ENCODE measurements at places on chromosomes 13 and 19.

GRCh38 chr19:3157096-3157845 lies 21.3 kb upstream of the S1PR4 start:
- no peak for DNase-seq

DNA sequence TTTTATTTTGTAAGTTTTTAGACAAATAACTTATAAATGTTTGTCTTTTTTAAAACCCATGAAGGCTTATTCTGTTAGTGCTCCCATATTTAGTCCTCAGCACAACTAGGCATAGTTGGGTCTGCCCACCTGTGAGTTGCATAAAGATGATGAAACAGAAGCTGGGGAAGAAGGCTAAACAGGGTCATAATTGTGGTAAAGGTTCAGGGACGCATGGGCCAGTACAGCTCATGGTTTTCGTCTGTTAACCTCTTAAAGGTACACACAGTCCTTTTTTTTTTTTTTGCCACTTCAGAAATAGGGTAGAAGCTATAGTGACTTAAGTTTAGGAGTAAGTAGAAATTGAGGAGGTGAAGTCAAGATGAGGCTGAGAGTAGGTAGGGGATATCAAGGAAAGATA lies 58.3 kb downstream of the TM9SF2 start:
- no peak for DNase-seq

GRCh38 chr19:20385061-20385460 lies 180.5 kb downstream of the ZNF737 start:
- DNase-seq: no peak

DNA sequence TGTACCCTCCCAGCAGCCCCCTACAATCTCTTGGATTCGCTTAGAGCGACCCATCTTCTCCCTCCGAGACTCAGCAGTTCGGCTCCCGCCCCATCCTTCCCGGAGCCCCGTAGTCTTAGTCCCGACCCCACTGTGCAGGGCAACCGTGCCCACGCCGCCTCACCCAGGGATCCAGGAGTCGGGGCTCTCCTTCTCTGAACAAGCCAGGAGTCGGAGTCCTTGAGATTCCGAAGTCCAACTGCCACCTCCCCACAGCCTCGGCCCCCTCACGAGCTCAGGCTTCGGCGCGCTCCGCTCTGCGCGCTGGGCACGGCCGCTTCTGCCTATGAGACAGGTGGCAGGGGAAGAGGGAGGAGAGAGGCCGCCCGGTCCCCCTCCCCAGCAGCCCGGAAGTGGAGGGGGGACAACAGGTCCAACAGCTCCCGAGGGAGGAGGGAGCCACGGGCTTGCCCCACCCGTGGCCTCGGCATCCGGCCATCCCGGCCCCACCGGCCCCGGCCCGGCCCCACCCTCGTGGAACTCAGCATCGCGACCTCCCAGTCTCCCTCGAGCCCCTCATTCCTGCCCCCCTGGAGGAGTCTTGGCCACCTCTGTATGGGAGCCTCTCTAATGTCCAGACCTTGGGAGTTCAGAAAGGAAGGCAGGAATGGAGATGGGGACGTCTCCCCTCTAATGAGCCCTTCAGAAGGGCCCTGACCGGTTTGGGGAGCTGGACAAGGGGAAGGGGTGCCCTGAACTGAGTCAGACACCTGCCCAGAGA lies at the start of gene PHLDB3:
Gene PHLDB3 (minus strand): TSS at position 321 of the 760 bp plus-strand sequence. CDS start 628 bp downstream, outside the sequence.
- DNase-seq: peak; percentile 68

DNA sequence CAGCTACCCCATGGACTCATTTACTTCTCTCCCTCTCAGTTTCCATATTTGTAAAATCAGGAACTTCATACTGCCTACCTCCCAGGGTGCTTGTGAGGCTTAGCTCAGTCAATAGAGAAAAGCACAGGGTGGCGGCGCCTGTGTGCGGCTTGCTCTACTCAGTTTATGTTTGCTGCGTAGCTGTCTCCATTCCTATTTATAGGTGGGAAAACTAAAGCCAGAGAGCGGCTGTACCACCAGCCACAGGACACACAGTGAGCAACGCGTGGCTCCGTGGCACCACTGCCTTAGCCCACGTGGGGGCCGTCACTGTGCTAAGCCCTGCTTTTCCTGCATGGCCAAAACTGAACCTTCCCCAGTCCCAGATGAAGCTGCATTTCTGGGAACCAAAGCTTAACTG lies 292.4 kb downstream of the TEX29 start:
- DNase-seq: no peak

DNA sequence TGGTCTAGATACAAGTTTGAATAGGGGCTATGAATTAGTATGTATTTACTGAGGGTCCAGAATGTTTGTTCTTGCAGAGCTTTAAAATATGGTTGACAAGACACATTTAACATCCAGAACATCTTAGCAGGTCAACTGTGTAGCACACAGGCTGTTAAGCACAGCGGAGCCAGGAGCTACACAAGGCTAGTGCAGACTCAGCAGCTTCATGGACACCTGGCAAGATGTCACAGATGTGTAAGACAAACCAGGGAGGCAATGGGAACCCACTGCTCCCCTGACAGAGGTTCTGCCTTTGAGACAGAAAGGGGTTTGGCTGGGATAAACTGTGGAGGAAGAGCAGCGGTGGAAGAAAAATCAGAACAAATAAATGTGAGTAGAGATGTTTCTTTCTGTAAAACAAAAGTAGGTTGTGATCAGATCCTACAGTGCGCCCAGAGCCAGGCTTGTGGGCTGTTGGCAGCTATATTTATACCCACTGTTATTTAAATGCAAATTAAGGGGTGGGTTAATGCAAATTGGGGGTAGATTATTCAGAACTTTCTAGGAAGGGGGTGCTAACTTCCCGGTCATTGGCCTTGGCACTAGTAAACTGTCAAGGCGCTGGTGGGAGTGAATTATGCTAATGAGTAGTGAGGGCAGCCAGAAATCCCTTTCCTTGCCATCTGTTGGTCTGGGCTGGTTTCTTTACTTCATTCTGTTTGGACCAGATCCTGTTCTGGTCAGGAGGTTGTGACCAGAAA lies 33.0 kb downstream of the MIPEP start:
- no peak for DNase-seq

DNA sequence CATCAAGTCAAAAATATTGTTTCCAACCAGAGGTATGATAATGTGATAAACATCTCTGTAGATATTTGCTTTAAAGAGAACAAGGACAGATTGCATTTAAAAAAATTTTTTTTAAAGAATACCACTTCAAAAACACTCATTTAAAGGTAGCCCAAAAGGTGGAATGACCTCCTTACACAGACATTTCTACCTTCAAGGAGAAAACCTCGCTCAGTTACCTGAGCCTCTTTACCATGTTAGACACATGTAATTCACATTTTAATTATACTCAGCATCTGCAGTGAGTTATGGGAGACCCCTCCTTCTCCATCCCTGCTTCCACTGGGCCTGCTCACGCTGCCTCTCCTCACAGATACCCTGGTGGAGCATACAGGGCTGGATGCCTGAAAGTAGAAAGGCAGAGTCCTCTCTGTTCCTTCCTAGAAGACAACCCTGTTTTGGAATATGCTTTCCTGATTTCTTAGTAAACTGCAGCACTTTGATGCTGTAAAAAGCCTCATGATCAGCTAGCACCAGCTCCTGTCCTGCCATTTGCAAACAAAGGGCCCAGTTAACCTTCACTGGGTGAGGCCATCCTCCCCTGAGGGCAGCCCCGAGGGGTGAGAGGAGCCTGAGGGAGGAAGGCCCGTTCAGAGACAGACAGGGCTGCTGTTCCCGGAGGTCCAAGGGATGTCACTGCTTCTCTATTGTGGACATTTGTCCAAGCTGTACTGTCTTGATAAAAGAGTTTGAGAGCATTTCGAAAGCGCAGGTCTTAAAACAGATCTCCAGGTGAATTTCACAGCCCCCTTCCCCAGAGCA lies 117.8 kb downstream of the IRS2 start:
- no peak for DNase-seq

DNA sequence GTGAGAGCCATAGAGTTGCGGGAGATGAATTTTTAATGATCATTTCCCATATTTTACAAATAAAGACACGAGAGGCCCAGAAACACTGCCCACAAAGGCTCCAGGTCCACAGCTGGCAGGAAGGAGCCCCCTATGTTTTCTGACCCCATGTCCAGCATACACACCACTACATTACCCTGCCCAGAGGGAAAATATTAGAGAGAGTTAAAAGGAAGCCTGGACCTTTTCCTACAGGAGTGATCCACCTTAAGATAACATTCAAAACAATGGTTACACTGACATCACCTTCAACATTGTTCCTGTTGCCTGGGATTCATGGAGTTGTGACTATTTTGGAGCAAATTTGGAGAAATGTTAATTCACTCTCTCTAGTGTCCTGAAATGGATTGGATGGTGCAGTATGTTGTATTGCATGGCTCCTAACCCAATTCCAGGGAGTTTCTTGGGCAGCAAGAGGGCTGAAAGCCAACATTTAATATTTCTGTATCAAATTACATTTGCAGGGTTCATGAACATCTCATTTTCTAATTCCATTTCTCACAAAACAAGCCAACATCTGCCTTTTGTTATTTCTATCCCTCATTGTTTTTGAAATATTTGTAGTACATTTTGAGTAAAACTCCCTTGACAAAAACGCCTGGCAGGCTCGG lies 172.5 kb downstream of the DLEU7 start:
- no peak for DNase-seq

DNA sequence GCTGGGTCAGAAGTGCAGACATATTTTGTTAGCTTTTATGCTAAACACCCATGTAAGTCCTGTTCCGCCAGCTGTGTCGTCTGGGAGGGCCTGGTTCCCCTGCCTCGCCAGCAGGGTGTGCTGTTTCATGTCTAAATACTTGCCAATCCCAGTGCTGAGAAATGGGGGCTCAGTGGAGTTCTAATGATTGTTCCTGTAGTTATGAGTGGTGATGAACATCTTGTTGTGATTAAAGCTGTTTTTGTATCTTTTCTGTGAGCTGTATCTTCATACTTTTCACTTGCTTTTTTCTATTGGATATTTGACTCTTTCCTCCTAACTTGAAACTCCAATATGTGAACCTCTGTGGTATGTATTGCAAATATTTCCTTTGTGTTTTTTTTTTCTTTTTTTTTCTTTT lies 32.7 kb downstream of the KDM4B start:
- DNase-seq: no peak

DNA sequence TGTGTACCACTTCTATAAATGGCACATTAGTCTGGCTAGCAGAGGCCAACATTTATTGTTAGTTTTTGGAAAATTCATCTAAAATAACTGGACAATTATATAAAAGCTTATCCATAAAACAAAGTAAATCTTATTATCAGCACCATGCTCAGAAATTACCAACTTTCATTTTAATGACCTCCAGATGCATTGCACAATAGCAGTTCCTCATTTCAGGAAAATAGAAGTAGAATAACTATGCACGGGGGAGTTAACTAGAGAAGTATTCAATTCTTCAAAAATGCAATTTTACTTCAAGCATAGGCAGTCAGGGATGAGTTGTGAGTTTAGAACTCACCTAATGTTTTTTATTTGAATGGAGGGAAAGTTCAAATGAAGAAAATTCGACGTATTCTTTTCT lies 1023.5 kb downstream of the PCDH17 start:
- no peak for DNase-seq

- DNase-seq: no peak
Observed at GRCh38 chr13:39956036-39956435, 300.6 kb downstream of the COG6 start.

- no peak for DNase-seq
Observed at GRCh38 chr19:46189971-46190888, 39.3 kb upstream of the IGFL1 start.

DNA sequence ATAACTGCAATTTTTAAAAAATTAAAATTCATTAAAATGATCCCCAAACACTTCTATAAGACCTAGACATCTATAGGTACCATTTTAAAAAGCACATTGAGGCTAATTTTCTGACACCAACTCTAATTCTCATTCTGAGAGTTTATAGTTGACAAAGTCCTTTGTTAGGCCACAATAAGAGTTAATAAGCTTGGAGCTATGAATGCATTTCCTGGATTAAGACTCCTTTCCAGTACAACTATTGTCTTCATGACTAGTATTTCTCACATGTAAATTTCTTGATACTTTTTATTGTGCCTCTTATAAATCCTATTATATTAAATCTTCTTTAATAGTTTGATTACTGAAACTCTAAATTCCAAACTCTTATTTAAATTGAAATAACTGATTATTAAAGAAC lies 340.8 kb downstream of the KLF12 start:
- no peak for DNase-seq

- no peak for DNase-seq
Observed at GRCh38 chr19:33713194-33713593, 83.5 kb upstream of the KCTD15 start.

DNA sequence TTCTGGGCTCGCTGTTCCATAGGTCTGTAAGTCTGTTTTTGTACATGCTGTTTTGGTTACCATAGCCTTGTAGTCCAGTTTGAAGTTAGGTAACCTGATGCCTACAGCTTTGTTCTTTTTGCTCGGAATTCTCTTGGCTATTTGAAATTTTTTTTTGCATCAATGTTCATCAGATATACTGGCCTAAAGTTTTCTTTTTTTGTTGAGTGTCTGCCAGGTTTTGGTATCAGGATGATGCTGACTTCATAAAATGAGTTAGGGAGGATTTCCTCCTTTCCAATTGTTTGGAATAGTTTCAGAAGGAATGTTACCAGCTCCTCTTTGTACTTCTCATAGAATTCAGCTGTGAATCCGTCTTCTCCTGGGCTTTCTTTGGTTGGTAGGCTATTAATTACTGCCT lies 397.8 kb upstream of the HTR2A start:
- no peak for DNase-seq

- DNase-seq: no peak
Observed at GRCh38 chr19:49718511-49718910, 27.6 kb downstream of the CPT1C start.

GRCh38 chr13:90613076-90613795 lies 734.3 kb upstream of the MIR17HG start:
- DNase-seq: no peak

Measured in right cardiac atrium (tissue), 5 donors.